ENCODE measurements at places on chromosomes 12 and 14. TPM values are rescaled to one million over a fixed set of nuclear protein-coding genes. Genes with fewer than 3 reads are reported as not detected.

DNA sequence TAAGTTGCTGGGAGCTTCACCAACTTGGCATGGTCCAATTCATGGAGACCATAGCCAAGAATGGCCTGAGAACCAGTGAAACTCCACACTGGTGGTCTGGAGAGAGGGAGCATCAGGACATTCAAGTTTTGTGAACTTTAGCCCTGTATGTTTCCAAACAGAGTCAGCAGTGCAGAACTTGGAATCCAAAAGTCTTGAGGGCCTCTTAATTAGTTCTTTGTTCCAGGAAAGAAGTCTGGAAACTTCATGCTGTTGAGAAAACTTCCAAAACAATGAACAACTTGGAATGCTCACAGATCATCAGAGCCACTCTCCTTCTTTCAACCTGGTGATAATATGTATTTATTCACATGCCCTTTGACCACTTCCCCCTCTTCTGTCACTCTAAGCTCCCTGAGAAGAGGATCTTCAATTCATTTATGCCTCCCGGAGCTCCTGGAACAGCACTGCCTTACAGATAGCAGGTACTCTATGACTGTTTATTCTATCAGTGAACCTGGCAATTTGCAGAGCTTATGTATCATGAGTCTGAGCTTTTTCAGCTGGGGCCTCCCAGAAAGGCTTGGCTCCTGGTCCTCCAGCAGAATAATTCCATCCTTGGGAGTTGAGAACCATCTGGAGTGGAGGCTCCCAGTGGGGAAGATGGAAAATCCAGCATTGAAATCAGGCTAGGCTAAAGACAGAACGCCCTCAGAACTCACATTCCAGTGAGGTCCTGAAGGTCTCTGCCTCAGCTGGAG lies 191.4 kb downstream of the KTN1 start:
- DNase-seq, result no peak

DNA sequence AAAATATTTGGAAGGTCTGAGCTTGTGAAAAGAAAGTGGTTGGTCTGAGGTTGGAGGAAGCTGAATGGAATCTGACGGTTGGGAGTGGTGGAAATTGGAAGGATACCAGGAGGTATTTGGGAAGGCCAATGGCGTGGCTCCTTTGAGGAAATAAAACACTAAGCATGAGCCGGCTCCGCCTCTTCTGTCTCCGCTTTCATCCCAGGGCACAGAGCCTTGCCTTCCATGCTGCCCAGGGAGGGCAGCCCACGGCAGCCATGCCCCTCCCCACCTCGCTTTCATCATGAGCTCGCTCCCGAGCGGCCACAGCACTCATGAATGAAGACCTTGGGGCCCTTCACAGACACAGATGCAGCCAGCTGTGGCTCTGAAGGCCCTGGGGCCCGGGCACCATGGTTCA lies 36.2 kb downstream of the HSP90AA1 start:
- no peak for DNase-seq

DNA sequence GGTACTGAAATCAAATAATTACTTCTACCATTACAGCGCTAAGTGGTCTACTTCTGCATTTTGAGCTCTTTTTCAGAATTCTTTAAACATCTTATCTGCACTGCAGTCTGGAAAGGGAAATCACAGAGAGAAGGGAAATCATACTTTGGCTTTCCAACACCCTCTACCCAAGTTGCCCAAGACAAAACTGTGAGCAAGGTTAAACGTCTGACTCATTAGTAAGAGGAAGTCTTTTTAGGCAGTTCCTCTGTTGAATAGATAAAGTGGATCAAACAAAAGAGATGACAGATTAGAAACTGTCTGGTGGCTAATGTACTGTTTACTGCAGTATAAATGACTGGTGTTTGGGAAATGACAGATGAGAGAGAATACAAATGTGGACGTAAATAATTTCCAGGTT lies 858.1 kb downstream of the NRXN3 start:
- no peak for DNase-seq

- DNase-seq, result peak; percentile 52
Measured at GRCh38 chr12:131808744-131809371, 19.3 kb upstream of the MMP17 start.

DNA sequence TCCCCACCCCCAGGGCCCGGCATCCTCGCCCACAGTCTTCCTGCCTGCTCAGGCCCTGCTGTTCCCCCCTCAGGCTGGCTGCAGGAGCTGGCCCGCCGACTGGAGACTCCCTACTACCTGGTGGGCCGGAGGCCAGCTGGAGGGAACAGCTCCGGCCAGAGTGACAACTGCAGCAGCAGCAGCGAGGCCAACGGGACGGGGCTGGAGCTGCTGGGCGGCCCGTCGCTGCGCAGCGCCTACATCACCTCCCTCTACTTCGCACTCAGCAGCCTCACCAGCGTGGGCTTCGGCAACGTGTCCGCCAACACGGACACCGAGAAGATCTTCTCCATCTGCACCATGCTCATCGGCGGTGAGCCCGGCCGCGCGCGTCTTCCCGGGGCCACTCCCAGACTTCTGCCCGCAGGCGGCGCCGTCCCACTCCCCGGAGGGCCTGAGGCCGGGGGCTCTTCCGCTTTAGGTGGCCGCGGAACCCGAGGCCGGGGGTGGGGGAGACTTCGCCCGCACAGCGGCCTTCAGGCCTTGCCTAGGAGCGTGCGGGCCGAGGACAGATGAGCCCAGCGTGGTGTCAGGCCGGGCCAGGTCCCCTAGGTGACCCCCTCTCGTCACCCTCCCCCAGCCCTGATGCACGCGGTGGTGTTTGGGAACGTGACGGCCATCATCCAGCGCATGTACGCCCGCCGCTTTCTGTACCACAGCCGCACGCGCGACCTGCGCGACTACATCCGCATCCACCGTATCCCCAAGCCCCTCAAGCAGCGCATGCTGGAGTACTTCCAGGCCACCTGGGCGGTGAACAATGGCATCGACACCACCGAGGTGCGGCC lies 10.2 kb downstream of the KCNH3 start:
- DNase-seq, result peak; percentile 53

DNA sequence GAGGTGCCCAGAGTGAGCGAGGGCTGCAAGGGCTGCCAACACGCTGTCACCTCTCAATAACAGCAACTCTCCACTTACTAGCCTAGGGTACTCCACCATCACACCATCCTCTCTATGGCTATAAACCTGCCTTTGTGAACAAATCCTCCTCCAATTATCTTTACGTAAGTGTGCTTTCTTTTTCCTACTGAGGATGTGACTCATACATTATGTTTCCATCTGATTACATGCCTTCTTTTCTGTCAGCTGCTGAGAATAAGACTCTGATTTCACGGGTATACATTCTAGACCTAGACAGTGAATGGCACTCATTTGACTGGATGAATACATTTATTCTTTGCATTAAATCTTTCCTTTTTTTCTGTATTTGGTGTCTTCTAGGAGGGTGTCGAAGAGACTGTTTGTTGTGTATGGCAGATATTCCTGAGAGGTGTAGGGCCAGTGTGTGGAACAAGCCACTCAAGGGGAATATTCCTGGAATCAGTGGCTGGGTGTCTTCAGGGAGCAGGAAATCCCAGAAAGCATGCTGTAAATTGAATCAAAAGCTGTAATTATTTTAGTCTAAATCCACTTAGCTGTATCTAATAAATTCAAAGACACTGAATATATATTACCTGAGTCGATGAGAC lies 327.3 kb upstream of the TMTC1 start:
- DNase-seq, result no peak

Gene CCDC38
- total RNA-seq, result 0.24 TPM

DNA sequence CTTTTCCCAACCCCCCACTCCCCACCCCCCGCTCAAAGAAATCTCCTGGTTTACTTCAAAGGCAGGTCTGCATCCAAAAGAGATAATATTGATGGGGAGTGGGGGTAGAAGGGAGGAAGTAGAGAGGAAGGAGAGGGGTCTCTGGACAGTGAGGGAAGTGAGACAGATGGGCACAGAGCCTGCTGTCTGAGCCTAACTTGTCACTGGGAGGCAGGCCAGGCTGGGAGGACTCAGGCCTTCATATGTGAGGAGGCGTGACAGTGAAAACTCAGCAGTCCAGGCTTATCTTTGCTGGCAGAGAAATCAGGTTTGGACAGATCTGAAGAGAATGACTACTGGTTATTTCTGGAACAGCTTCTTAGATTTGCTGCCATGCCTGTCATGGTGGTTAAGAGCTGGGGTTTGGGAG lies 192.3 kb downstream of the NUAK1 start:
- DNase-seq, result peak; percentile 75

DNA sequence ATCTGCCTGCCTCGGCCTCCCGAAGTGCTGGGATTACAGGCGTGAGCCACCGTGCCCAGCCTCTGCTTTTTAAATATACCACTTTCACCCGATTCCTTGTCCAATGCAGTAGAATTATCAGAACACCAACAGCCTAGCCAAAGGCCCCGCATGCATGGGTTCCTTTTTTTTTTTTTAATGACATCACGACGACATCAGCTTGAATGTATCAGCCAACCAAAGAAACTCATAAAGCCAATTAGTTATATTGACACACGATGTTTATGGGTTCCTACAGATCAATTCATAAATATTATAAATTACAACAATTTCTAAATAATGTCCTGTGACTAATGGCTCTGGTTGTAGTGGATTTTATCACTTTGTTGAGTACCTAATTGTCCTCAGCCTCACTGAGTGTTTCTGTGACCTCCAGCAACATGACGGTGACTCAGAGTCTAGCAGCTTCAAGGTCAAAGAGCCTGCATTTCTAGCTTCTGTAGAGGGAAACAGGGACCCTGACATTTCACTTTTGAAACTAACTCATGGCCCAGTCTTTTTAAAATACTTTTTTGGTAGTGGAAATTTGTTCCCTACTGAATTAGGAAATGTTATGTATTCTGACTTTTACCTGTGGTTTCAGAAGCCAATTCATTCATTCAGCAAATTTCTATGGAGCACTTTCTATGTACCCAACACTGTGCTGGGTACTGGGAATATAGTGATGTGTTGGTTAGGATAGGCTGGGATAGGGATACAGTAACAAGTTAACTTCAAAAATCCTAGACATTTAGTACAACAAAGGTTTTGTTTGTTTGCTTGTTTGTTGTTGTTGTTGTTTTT lies 144.1 kb downstream of the SUDS3 start:
- DNase-seq, result no peak

DNA sequence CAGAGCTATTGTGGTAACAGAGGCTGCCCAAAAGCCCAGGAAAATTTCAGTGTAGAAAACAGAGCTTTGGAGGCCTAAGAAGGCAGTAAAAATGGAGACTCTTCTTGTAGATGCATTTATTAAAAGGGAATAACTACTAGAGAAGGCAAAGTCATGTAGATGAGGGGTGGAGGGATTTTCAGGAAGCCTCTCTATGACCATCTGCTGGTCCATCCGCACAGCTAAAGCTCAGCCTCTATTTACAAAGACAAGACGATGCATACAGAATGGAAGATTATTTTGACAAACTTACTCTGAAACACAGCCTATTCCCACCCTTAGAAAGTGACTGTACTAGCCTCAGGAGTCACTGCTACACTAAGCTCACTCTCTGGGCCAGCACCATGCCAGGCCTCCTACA lies 71.4 kb downstream of the GLRX5 start:
- no peak for DNase-seq

DNA sequence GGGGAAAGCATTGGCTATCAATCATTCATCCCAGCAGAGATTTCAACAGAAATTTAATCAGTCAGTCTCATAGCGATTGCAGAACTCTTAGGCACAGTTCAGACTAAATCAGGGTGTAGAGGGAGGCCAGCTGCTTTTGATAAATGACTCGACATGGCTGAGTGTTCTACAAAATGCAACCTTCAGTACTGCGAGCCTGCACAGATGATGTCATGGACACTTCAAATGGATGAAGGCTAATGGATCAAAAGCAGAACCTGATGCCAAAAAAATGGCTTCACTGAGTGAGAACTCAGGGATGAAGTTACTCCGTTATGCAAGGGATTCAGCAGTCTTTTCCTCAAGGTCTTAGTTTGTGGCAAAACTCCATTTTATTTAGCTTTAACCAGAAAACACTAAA lies 167.3 kb downstream of the DACT1 start:
- peak; percentile 41 for DNase-seq
